ENCODE measurements at places on chromosomes 7 and 10.

- DNase-seq: no peak
These were observed 232.9 kb upstream of the MTPN start for GRCh38 chr7:136210079-136210478.

GRCh38 chr7:47480576-47481538 is 101.1 kb downstream of the TNS3 start:
- DNase-seq: no peak

DNA sequence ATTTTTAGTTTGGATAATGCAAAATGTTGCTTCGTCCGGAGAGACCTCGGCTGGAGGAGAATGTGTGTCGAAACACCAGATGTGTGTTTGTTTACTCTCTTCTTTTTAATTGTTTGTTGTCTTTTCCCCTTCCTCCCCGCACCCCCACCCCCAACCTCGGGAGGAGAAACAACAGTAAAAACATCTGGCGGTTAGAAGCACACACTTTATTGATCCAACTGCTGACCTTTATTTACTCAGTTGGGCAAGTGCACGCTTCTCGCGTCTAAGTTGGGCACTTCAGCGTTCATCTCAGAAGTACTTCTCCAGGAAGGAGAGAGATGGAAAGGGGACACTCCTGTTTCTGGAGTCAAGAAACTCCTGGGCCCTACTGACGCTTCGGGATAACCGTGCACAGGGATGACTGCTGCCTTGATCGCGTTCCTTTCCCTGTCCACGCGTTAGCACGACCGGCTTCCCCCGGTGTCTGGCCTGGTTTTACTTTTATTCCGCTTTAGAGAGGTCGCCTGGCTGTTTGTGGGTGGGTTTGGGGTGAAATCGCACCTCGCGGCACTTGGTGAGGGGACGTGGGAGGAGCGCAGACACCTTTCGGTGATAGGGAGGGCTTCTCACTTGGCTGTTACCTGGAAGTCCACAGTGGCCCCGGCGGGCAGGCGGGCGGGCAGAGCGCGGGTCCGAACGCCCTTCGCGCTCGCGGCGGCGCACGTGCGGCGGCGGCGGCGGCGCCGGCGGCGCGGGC is 168.3 kb upstream of the PPP1R3A start:
- peak; percentile 86 for DNase-seq

DNA sequence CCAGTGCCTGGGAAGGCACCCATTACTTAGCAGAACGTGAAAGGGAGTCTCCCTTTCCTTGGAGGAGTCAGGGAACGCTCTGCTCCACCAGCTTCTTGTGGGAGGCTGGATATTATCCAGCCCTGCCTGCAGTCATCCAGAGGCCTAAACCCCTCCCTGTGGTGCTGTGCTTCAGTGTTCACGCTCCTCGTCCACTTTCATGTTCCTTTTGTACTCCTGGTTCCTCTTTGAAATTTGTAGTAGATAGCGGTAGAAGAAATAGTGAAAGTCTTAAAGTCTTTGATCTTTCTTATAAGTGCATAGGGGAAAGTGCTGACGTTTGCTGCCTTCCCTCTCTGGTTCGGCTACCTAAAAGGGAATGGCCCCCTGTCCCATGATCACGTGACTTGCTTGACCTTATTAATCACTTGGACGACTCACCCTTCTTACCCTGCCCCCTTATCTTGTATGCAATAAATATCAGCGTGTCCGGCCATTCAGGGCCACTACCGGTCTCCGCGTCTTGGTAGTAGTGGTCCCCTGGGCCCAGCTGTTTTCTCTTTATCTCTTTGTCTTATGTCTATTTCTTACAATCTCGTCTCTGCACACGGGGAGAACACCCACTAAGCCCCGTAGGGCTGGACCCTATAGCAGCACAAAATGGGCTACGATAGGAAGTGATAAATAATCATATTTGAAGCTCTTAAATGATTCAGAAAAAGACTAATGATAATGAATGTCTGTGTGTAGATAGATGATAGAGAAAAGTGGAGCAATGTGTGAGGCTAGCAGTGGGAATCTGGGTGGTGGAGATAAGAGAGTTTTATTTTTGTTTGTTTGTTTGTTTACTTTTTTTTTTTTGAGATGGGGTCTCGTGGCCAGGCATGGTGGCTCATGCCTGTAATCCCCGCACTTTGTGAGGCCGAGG is 5.8 kb upstream of the ESYT2 start:
- DNase-seq: no peak

GRCh38 chr7:112255388-112255720 is 48.9 kb downstream of the ZNF277 start:
- DNase-seq: no peak

DNA sequence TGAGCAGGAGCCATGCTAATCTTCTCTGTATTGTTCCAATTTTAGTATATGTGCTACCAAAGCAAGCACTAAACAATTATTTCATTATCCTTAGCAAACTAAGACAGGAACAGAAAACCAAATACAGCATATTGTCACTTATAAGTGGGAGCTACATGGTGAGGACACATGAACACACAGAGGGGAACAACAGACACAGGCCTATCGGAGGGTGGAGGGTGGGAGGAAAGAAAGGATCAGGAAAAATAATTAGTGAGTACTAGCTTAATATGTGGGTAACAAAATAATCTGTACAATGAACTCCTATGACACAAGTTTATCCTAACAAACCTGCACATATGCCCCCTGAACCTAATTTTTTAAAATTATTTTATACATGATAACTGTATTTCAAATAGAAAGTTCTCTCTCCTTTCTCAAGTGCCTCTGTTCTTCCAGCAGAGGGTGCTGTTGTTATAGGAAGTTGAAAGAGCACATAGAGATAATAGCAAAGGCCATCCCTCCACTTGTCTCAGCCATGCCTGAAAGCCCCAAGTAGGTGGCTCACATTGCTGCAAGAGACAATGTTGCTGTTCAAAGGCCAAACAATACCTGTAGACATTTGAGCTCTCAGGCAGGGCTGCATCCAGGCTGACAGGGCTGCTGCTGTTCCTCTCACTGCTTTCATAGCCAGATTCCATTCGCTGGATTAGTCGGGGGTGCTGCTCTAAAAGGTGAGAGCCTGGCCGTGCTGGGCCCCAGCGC is 33.4 kb upstream of the PPP3CB start:
- DNase-seq: peak; percentile 46

- DNase-seq: no peak
These were observed 20.7 kb downstream of the ADRB1 start for GRCh38 chr10:114064151-114065048.

- DNase-seq: no peak
These were observed 18.3 kb downstream of the CLEC2L start for GRCh38 chr7:139541600-139542307.

DNA sequence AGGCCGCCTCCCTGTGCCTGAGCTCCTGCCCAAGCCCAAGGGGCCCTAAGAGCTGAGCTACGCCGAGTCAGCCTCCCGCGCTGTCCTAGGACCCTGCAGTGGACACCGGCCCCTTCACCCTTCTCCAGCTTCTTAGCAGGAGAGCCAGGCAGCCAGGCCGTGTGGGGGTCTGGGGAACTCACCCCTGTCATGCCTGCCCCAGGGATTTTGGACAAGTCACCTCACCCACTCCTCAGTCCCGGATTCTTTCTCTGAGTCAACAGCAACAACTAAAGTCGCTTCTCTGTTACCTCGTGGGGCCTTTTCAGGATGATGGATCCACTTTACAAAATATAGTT is 79.3 kb downstream of the MKI67 start:
- no peak for DNase-seq

DNA sequence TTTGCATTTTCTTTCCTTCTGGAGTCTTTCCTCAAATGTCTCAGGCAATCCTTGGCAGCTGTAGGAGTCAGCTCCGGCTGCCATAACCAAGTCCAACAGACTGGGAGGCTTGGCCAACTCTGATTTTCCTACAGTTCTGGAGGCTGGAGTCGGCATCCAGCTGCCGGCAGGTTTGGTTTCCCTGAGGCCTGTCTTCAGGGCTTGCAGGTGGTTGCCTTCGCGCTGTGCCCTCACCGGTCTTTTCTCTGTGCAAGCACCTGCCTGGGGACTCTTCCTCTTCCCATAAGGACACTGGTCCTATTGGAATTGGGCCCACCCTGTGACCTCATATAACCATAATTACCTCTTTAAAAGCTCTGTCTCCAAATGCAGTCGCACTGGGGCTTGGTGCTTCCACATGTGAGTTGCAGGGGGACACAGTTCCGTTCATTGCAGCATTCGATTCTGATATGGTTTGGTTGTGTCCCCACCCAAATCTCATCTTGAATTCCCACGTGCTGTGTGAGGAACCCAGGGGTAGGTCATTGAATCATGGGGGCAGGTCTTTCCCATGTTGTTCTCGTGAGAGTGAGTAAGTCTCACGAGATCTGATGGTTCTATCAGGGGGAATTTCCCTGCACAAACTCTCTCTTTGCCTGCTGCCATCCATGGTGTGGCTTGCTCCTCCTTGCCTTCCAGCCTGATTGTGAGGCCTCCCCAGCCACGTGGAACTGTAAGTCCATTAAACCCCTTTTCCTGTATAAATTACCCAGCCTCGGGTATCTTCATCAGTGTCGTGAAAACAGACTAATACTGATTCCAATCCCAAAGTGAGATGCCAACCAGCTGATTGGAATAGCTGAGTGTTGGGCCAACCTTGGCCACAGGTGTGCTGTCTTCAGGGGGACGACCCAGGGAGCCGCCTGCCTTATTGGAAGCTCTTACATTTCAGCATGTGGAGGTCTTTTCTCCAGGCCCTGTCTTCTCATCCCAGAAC is 7.9 kb downstream of the GALNTL5 start:
- DNase-seq: peak; percentile 54

DNA sequence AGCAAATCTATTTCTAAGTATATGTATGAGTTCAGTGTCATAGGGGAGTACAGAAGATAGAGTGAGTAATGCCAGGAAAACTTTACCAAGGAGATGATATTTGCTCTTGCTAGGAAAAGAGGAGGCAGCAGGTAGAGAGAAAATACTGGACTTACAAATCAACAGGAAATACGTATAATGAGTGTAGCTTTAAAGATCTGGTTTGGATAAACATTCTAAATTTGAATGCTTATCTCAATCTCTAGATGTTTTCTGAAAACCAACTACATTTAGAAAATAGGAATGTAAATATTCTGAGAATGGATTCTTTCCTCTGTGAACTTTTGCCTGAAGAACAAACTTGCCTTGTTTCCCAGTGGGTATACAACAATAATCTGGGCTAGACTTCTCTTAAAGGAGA is 46.9 kb upstream of the GNAI1 start:
- DNase-seq: no peak

GRCh38 chr7:39197831-39198230 is 220.1 kb downstream of the POU6F2 start:
- DNase-seq: no peak

DNA sequence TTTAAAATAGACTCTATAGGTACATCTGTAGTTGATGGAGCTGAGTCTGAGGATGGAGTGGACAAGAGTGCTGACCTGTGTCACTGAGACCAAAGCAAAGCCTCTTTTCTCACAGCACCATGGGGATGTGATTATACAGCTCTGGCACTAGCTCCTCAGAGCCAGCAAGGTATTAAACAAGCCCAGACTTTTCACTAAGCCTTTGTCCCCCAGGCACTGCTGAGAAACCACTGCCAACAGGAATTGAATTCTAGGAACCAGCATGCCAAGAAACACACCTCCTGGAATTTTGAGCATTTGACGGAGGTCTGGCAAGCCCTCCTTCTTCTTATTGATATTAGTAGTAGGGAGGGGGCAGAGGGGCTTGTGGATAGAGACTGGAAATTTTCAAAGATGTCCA is 147.0 kb downstream of the C1GALT1 start:
- DNase-seq: no peak

DNA sequence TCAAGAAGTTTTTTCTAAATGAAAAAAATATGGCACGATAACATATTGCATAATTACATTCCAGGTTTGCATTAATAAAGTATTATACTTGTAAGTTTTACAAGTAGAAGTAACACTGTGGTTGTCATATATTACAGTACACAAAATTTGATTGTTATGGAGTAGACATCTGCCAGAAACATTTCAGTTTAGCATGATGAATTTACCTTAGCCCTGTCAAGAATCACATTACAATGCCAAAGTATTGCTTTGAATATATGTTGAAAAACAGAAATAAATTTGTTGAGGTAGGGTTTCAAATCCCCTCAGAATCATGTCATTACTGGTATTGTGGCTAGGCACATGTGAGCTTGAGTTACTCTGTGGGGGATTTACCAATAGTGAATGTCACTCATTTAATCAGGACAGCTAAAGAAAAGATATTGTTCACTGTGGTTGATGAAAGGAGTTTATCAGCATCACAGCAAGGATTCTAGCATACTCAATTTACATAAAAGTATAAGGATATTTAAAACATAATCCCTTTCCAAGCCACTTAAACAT is 112.1 kb downstream of the MDFIC start:
- DNase-seq: no peak

DNA sequence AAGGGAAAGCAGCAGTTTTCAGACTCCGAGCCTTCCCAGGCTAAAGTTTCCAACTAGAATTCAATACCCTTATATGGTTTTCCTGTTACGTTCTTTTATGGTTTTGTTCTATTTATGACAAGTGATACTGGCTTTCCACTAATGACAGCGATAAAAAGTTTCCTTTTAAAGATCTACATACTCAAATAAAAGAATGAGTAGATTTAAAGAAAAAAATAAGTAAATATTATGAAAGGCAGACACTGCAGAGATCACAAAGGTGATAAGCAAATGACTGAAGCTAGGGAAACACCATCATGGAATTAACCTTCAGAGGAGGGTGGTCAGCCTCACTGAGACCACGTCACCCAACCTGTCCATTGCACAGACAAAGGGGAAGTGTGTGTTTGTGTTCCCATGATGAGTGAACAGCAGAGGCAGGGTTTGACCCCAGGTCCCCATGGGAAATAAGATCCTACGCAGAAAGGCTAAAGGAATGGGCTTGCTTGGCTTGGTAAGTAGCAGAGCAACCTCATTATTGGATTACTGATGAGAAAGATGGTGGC is 4.0 kb downstream of the VSIR start:
- DNase-seq: no peak

DNA sequence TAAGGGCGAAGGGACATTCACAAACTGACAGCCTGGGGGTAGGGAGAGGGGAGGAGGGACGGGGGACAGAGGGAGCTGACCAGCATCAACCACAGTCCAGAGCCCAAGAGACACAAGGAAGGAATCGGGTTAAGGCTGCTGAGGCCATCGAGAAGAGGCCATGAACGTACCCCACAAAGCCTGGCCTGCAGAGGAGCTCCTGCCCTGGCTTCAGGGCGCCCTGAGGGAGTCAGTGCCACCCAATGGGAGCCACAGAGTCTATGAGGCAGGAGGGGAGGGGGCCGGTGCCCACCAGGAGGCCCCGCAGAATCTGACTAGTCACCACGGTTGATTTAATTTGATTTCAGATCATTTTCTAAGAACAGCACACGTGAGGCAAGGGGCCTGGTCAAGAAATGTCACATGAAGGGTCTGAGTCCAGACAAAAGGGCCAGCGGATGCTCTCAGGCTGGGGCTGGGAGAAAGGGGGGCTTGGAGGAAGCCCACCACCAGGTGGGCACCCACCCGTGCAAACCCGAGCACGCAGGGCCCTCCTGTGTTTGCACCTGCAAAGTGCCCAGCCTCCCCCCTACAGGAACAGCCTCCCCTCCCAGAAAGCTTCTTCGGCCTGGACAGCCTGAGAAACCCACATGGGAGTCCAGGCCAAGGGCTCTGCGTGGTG is 40.4 kb downstream of the CAMK2B start:
- DNase-seq: no peak

- no peak for DNase-seq
These were observed 13.9 kb downstream of the ARHGAP22 start for GRCh38 chr10:48590945-48591344.

GRCh38 chr7:20233362-20233761 is 16.2 kb upstream of the MACC1 start:
- no peak for DNase-seq

- DNase-seq: no peak
These were observed 110.7 kb downstream of the RNF32 start for GRCh38 chr7:156751319-156751718.

All from lower leg skin (tissue), 4 donors.